ENCODE measurements at places on chromosomes 2 and 18.

GRCh38 chr2:130947967-130948366 lies 111.3 kb downstream of the ARHGEF4 start:
- no peak for DNase-seq

DNA sequence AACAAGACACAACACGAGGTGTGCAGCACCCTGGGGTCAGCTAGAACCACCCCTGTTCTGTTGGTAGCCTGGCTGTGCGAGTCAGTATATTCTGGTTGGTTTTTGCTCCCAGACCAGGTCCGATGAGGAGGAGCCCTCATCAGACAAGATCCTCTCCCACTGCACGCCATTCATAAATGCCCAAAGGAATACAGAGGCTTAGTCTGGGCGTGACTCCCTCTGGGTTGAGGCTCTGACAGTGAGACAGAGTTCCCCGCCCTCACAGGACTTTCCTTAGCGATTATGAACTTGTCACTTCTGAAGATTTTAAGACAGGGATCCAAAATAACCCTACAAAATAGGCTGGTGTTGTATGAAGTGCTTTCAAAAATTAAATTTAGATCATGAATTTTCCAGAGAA lies 85.5 kb upstream of the MC2R start:
- no peak for DNase-seq

GRCh38 chr2:11437602-11438001 lies 28.4 kb downstream of the E2F6 start:
- no peak for DNase-seq

DNA sequence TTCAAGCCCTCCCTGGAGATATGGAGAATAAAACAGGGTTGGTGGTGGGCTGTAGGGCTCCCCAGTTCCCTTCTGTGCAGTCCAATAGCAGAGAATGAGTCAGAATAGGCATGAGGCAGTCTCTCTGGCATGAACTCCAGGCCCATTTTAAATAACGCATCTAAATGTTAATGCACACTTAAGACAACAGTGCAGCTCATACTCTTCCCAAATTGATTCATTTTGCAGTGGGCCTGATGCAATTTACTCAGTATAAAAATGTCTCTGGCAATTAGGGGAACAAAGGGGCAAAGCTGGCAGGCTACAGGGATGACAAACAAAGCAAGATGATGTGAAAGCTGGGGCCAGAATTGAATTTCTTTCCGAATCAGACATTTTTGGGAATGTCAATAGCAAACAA lies 402.8 kb downstream of the CLIP4 start:
- no peak for DNase-seq

DNA sequence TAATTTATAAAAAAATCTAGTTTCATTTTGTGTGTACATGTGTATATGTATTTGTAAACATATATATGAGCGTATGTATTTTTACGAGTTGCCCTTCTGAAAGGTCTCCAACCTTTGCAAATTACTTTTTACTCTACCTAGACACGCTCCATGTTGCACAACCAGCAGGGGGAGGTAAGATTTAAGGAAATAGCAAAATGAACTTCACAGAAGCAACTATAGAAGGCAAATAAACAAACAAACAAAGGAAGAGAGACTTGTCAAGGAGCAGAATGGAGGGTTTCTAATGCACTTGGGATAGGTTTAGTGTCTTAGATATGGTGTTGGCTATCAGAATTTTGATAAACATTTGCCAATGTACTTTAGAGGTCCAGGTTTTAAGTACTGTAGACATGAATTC lies 820.5 kb upstream of the POU3F3 start:
- no peak for DNase-seq

GRCh38 chr2:76692908-76693307 lies 829.3 kb downstream of the LRRTM4 start:
- DNase-seq = no peak

DNA sequence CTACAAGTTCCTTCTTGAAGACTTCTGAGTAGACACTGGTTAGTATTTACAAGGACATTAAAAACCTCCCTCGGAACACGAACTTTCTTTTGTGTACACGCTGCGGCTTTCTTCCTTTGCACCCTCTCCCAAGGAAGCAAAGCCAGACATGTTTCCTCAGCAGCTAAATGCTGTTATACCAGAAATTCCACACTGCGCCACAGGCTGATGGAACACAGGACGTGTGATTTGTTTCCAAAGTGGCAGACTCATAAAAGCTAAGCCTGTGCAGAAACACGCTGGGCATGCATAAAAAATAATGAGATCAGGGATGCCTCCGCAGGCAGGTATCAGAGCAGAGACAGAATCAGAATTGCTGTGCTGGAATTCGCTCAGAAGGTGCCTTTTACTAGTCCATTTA lies 73.0 kb upstream of the RGPD5 start:
- DNase-seq = no peak

DNA sequence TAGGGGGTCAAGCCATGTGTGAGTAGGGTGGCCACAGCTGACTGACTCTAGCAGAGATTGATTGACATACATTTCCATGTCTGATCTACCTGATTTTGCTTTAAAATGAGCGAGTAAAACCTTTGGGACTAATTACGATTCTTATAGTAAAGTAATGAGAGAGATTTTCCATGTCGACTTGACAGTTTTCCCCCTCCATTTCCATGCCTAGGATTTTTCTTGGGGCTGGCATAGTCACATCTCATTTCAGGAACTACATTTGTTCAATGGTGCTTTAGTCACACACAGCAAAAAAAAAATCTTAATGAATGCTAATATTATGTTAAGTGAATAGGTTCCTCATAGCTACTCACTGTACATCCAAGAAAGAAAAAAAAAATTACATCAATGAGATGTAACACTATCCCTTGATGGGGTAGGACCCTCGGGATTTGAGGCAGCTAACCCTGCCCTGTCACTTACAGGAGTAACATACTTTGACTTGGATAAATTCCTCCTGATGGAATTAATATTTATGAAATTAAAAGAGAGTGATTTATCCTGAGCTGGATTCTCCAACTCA lies 690.9 kb downstream of the TDRD15 start:
- no peak for DNase-seq

DNA sequence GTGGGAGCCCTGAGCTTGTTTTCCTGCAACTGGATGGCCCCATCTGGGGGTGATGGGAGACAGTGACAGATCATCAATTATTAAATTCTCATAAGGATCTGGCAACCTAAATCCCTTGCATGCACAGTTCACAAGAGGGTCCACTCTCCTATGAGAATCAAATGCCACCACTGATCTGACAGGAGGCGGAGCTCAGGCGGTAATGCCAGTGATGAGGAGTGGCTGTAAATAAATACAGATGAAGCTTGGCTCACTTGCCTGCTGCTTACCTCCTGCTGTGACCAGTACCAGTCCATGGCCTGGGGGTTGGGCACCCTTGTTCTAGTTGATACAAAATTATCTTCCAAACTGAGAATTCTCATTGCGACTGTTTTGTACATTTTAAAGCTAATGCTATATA lies 258.6 kb downstream of the CTNNA2 start:
- no peak for DNase-seq

DNA sequence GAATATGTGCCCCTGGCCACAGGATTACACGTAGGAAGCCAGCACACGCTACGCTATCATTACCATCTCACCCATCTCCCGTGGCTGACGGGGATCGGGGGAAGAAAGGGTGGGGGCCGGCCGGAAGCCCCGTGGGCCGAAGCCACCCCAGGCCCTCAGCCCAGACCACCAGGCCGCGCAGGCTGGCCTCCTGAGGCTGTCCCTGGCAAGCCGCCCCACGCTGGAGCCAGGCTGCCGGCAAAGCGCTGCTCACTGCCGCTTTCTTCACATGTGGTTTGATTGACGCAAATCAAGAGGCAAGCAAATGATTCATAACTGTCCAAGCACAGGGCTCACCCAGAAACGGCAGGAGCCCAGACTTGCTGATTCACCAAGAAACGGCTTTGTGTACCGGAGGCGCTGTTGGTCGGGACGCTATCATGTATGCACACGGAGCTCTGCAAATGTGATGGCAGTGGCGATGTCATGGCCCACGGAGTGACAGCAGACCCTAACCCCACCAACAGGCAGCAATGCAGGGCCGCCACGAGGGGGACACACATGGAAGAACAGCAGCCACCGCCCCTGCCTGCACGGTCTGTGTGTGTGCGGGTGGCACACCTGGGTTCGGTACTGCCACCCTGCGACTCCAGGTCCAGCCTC lies 125.7 kb downstream of the HDAC4 start:
- DNase-seq = peak; percentile 35

DNA sequence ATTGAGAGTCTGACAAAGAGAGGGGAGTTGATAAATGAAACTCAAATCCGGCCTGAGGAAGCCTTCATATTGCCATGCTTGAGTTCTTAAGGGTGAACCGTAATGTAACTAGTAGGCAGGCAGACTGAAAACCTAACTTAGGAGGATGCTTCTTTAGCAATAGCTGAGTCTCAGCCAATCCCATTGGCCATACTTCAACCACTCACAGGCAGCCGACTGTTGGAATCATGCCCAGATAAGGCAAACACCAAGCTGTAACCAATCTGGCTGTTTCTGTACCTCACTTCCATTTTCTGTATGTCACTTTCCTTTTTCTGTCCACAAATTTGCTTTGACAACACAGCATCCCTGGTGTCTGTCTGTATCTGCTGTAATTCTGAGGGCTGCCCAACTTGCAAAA lies 39.5 kb downstream of the TPRKB start:
- no peak for DNase-seq

DNA sequence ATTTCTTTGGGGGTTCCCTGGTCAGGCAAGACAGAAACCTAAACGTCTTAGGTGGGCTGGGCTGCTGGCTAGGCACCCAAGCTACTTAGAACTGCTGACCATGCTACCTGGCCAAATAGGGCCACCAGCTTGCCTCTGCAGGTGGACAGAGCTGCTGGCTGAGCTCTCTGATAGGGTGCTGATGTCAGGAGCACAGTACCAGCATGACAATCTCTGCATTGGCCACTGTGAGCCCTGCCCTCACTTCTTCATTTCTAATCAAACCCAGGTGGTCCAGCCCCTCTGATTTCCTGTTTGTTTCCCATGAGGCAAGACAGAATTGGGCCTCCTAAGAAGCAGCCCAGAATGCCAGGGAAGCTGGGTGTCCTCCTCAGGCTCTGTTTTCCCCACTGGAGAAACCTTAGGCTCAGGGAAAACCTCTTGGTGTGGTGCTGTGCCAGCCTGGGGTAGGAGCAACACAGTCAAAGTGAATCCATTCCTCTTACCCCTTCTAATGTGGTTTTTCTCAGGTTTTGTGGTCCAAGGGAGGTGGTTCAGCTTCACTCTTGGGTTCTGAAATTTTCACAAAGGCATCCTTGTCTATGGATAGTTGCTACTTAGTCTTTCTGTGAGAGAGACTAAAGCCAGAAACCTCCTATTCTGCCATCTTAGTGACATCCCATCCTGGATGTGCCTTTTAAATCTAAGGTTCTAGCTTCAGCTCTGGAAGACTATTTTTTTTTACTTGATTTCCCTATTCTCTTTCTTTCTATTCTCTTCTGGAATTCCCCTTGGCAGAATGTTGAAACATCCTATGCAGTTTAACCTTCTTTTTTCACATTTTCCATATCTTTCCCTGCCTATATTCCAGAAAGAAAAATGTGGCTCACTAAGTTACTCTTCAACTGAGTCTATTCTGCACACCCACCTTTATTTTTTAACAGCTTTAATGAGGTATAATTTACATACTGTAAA lies 15.2 kb downstream of the SP100 start:
- no peak for DNase-seq

DNA sequence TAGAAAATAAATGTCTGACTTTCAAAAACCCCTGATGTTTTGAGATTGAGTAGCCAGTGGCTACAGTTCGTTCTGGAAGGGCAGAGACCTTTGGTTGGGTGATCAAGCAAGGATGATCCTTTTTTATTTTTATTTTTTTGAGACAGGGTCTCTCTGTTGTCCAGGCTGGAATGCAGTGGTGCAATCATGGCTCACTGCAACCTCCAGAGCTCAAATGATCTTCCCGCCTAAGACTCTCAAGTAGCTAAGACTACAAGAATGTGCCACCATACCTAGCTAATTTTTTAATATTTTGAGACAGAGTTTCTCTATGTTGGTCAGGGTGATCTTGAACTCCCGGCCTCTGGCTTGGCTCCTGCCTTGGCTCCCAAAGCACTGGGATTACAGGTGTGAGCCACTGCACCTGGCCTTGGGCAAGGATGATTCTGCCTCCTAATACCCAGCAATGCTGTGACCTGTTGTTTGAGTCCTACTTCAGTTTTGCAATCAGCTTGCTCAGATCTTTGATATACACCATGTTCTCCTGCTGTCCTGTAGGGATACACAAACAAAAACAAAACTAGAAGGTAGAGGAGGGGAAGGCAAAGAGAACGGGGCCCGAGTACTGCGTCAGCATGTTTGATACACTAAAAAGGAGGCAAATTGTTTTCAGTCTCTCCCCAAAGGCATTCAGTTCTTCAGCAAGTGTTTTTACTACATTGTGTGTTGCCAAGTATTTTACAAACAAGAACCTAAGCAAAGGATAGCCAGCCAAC lies 59.2 kb upstream of the LYPD6B start:
- DNase-seq = no peak

DNA sequence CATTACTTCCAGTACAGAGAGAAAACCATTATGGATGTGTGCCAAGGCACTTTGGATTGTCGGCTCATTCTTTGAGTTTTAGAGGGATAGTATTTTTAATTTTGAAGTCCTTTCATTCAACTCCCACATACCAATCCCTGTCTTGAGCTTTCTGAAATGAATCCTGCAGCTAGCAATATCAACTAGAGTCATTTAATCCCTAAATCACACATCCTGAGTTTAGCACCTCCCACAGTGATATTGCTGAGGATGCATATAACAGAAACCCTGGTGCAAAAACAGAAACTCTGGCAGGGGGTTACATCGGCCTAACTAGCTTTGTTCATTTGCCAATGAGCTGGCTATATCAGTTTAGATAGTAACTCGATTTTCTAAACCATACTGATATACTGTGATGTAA lies 427.3 kb downstream of the LRP1B start:
- no peak for DNase-seq

- DNase-seq = no peak
These were observed 62.8 kb downstream of the ABCB11 start for GRCh38 chr2:168968342-168968741.

- no peak for DNase-seq
These were observed 201.1 kb downstream of the SH3RF3 start for GRCh38 chr2:109330056-109330455.

Measured in omental fat pad (tissue), 4 donors.